ENCODE measurements at places on chromosomes 6 and 20.

DNA sequence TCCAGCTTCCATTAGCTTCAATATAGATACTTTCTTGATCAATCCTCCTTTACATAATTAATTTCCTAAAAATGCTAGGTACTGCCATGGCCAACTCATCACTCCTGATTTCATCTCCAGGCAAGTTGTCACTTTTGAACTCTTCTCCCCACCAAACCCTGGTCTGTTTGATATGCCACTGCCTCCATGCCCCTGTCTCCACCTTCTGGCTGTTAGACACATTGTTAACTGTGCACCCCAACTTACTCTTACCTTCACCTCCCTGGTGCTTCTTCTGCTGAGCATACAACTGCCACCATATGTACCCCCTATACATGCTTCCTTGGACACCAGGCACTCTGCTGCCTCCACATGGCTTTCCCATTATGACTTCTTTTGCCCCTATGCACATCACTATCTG is 21.9 kb upstream of the AIG1 start:
- no peak for DNase-seq

DNA sequence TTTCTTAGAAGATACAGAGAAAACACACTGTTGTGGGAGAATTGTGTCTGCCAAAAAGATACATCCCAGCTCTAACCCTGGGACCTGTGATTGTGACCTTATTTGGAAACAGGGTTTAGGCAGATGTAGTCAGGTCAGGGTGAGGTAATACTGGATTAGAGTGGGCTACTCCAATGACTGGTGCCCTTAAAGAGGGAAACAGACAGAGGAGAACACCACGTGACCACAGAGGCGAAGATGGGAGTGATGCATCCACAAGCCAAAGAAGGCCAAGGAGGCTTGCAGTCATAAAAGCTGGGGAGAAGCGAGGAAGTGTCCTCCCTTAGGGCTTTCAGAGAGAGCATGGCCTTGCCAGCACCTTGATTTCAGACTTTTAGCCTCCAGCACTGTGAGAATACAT is 35.6 kb downstream of the SLC52A3 start:
- no peak for DNase-seq

GRCh38 chr6:6966127-6966526 is 141.6 kb upstream of the RREB1 start:
- DNase-seq, result no peak

- no peak for DNase-seq
Observed at GRCh38 chr6:83854001-83854501, 891 bp downstream of the RIPPLY2 start.

- no peak for DNase-seq
Observed at GRCh38 chr6:39268721-39269120, 39.4 kb upstream of the KCNK5 start.

GRCh38 chr6:90431576-90431975 is 134.9 kb upstream of the BACH2 start:
- no peak for DNase-seq

GRCh38 chr6:33410711-33411631 is at the start of gene PHF1:
PHF1 (plus strand) TSS chr6:33411014; CDS start chr6:33412264, 1,250 bp downstream.
- DNase-seq, result peak; percentile 68

DNA sequence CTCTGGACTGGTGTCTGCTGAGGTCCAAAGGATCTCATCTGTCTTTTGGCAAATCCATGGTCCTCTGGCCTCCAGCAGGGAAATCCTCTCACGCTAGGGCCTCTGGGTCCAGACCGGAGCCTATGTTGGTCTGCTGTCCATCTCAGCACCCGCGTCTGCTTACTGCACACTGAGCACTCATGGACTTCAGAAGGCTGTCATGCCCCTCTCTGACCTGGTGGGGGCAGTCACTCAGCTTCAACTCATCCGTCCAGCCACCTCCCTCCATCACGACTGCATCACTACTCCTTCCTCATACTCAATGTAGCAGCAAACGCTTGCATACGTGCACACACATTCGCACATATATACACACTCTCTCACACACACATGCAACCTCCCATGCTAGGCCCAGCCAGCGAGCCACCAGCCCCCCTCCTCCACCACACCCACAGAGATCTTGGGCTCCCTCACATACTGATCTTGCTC is 33.3 kb downstream of the GABRR2 start:
- DNase-seq, result peak; percentile 68

DNA sequence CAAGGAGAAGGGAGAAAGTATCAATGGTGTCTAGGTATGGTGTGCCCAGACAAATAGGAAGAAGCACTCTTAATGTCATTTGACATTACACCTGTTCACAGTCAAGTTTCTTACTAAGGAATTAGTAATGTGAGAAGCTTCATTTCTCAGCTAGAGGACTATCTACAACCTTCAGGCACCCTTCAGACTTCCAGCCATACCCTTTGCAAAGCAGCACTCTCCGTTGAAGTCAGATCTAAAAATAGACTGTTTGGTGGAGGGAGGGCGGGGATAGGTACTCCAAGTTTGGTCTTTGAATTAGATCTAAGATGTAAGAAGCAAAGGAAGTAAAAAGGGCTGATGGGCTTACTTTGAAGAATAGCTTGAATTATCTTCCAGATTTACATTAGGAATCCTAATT is 311.1 kb downstream of the SLC35F1 start:
- DNase-seq, result no peak

DNA sequence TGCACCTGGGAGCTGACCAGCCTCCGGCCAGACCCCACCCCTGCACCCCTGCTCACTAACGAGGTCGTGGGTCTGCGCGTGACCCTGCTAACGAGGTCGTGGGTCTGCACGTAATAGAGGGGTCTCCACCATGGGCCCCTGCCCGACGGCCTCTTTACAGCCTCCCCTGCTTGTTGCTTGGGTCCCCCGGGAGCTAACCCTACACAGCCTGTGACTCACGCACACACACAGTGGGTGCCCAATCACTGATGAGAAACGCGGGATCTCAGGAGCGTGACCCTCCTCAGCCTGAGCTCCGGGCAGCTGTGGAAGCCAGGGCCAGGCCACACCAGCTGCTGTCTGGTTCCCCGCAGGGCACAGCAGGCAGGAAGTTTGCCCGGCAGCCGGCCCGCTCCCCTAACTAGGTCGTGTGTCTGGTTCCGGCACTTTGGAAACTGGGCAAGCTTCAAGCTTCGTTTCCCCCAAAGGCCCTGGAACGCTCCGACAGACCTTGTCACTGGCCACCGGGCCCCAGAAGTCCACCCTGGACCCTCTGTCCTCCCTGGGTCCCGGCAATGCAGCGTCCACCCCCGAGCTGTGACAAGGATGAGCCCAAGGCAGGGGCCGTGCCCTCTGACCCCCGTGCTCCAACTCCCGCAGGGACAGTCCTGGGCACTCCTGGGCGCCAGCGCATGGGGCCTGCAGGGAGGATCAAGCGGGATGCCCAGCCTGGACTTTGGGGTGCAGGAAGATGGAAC is 767 bp downstream of the PTK6 start:
- no peak for DNase-seq

DNA sequence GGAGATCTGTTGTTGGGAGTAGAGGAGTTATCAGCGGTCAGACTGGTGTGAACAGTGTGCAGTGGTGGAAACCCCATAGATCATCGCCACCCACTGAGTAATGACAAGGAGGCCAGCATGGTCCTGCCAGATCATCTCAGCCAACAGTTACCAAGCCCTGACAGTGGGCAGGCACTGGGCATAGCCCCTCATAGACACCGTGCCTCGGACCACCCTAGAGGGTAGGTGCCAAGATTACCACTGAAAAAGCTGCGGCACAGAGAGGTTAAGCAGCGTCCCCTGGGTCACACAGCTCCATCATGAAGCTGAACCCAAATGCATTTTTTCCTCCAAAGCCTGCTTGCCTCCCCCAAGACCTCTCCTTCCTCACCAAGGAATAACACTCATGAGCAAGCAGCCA is 21.5 kb upstream of the BMP7 start:
- DNase-seq, result no peak

GRCh38 chr20:2397595-2398145 is 17.0 kb downstream of the TGM6 start:
- no peak for DNase-seq

GRCh38 chr6:127102299-127102698 is 16.2 kb upstream of the RSPO3 start:
- no peak for DNase-seq

DNA sequence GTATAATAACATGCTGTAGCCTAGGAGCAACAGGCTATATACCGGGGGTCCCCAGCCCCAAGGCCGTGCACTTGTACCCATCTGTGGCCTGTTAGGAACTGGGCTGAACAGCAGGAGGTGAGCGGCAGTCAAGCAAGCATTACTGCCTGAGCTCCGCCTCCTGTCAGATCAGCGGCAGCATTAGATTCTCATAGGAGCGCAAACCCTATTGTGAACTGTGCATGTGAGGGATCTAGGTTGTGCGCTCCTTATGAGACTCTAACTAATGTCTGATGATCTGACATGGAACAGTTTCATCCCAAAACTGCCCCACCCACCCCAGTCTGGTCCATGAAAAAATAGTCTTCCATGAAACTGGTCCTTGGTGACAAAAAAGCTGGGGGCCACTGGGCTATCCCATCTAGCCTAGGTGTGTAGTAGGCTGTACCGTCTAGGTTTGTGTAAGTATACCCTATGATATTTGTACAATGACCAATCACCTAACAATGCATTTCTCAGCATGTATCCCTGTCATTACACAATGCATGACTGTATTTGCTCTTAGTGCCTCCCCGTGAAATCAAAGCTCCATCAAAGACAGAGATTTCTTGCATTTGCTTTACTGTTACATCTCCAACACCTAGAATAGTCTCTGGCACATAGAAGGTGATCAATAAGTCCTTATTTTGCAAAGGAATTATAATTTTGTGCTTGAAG is 30.8 kb downstream of the NHSL1 start:
- DNase-seq, result no peak

- peak; percentile 43 for DNase-seq
Observed at GRCh38 chr20:768426-768978, at the start of gene SLC52A3. SLC52A3 (minus strand) TSS chr20:768500; CDS start chr20:765774, 2,726 bp downstream.

DNA sequence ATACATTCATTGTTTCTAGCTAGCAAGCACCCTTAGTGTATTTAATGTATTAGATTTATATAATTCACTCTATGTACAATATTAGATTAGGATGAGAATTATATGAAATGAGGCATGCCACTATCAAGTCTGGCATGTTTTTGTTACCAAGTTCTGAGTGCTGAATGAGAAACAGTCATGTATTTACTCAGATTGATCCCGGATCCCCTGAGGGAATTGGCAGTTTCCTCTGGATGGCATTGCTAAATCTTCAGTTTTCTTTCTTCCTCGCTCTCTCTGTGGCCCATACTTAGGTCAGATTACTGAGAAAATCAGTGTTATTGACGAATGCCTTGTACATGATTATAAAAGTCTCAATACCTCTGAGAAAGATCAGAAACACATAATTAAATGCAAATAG is 66.6 kb downstream of the CDKAL1 start:
- DNase-seq, result no peak

DNA sequence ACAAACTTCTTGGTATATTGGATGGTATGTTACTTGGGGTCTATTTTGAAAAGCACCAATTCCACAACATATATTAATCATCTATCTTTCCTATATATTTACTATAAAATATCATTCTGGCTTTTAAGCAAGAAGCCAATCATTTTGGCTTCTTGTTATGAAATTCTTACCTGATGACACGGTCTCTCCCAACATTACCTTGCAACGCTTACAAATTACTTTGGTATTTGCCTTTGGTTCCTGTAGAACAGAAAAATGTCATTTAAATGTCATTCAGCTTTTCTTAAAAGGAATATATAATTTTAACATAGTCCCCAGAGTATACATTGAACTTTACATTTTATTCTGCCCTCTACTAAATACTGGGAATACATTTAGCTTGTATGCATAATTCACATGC is 27.4 kb downstream of the UBE3D start:
- no peak for DNase-seq

DNA sequence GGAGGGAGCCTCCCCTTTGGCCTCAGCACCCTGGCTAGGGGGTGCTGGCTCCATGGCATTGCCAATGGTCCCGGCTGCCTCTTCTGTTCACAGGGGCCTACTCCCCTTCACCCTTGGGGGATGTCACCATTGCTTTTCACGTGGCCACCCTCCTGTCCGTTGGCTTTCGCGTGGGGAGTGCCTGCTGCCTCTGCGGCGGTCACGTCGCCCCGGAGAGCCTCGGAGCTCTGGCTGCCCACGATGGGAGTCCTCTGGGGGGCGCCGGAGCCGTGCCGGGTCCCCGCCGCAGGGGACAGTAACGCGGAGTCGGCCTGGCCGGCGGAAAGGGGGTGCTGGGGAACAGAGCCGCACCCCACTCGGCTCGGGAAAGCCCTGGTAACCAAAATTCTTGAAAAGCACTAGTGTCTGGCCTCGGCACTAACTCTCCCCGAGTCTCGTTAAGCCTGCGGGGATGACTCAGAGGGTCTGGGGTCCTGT is 661 bp upstream of the HEBP2 start:
- peak; percentile 43 for DNase-seq

- no peak for DNase-seq
Observed at GRCh38 chr6:37230104-37230503, 27.5 kb upstream of the TBC1D22B start.

- no peak for DNase-seq
Observed at GRCh38 chr20:45479822-45480221, 10.3 kb downstream of the WFDC2 start.

DNA sequence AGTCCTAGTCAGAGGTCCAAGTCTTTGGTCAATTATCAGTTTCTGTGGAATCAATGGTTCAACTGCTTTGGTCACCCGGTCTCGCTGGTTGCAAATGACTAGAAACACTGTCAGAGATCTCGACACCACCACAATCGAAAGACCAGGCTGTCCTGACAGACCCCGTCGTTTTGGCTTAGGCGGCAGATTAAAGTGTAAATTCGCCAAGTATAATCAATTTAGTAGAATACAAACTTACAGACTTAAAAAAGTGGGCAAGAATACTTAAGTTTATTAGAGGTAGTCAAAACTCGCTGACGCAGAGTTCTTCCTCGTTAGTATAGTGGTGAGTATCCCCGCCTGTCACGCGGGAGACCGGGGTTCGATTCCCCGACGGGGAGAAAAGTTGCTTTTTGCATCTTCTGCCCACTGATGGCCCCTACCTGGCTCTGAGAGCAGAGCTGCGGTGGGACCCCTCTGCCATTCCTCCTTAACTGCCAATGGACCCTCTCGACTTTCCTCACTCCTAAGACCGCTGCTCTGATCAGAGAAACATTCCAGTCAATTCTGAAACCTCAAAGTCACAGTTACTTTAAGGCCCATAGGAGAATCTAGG is 30.6 kb upstream of the ZNF184 start:
- DNase-seq, result no peak

GRCh38 chr20:48052475-48052835 is 267.2 kb upstream of the SULF2 start:
- DNase-seq, result no peak

Measured in HuH-7.5 (cell line).